NCI-H345 (cell line): ENCODE measurements at places on chromosomes 1 and 21.
A peak's percentile ranks its signal among the peaks of the same experiment; 100 is the strongest.

- no peak for DNase-seq
Measured at GRCh38 chr1:82319546-82319945, 518.8 kb downstream of the ADGRL2 start.

DNA sequence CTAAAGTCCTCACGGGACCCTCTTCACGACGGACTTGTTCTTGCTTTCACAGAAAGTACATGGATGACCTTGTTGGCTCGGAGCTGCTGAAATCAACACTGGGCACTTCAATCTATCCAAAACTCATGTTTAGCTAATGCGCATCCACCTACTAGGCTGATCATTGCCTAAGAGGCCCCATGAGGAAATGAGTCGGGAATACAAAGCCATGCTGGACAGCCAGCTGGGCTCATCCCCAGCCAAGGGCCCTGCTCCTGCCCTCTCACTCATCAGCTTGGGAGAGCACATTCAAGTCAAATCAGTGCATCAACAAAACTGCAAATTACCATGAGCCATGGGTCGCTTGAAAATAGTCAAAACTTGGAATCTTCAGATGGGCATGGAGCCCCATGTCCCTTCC, 14.8 kb upstream of the HEYL start:
- DNase-seq: no peak

GRCh38 chr1:14508613-14509012, 89.9 kb upstream of the KAZN start:
- no peak for DNase-seq

GRCh38 chr21:43268804-43269186, 100.0 kb downstream of the CRYAA start:
- no peak for DNase-seq

DNA sequence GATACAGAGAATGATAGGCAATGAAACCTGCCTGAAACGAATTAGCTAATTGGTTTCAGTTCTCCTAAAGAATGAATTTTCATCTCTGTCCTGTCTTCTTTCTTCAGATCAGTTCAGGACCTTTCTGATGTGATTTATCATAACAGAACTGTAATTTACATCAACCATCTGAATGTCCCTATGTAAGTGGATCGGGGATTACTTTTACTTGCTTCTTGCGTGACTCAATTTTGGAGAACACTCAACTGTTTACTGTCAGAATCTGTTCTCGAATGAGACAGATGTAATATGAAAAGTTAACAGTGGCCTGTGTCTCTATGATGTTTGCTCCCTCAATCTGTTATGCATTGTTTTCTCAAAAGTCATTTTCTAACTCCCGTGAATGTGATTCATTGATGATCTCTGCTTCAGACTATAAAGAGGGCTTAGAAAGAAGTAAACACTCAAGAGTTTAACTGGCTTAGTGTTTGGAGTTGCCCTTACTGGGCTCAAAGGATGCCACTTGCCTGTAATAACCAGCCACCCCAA, 111.0 kb downstream of the GABPA start:
- DNase-seq: peak; percentile 8

- no peak for DNase-seq
Measured at GRCh38 chr21:46454142-46454541, 4.5 kb upstream of the DIP2A start.

GRCh38 chr21:35818597-35818996, 241.7 kb downstream of the SETD4 start:
- DNase-seq: peak; percentile 31

DNA sequence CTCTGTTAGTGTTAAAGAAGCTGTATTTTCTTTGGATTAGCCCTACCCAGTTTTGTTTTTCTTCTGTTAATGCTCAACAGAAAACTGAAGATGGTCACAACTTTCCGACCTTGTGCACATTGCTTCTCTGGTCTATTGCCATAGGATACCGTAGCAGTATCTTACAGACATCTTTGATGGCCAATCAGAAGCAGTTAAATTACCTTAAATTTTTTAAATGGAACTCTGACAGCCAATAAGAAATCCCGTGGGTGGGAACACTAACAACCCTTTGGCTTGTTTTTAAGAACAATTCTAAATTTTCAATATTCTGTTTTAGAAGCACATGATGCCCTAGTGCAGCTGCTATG, 17.2 kb downstream of the NFYC start:
- no peak for DNase-seq

- DNase-seq: no peak
Measured at GRCh38 chr1:179119513-179119912, 37.6 kb downstream of the TOR3A start.

DNA sequence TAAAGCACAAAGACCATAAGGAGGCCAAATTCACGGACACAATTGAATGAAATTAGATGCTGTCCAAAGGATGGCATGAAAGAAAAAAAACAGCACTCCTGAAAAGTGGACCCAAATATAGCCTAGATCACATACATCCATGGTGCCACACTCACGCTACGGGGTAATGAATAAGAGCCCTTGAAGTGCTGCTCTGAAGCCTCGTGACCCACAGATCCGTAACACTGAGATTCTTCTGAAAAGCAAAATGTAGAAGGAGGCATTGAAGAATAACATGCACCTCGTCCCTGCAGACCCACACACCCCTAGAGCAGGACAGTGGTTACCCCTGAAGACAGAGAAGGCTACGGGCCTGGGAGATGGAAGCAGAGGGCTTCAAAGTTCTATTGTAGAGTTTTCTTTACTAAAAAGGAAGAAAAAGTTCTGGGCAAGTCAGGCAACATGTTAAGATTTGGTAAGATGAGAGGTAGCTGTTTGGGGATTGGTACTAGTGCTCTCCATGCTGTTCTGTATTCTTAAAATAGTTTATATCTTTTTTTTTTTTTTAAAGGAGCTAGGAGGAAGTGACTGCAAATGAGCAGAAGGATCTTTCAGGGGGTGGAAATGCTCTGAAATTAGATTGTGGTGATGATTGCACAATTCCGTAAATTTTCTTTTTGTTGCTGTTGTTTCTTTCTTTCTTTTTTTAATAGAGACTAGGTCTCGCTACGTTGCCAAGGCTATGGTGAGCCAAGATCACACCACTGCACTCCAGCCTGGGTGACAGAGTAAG, 4.1 kb upstream of the ITGB2 start:
- no peak for DNase-seq

DNA sequence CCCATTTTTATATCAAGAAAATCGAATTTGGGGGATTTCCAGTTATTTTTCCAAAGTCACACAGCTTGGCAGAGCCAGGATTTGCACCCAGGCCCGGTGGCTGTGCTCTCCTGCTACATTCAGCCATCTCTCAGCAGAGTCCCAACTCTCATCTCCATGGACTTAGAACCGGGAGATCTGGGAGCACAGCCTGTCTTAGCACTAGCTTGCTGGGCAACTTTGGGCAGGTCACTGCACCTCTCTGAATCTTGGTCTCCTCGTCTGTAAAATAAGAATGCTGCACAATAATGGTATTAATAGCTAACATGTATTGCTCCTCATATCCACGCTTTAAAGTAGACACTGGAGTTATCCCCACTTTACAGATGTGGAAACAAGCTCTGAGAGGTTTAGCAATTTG, 47.8 kb upstream of the PAX7 start:
- DNase-seq: no peak

- DNase-seq: no peak
Measured at GRCh38 chr1:67604778-67605177, 80.2 kb upstream of the GADD45A start.

DNA sequence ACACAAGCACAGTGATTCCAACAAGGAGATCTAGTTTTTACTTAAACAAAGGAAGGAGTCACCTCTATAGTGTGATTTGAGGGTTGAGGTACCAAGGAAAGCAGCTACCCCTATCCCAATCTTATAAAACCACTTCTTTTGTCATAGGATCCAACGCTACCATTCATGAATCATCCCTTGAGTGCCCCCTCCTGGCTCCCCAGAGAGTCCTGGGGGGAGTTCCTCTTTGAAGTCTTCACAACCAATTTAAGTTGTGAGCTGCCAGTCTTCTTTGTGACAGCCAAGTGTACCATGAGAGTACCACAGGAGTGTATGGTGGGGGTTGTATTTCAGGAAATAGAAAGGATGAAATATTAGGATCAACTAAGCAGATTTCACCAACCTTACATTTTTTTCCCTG, 39.1 kb upstream of the NHLH2 start:
- no peak for DNase-seq
